ENCODE measurements at places on chromosomes 2 and 18. TPM values are rescaled to one million over a fixed set of nuclear protein-coding genes. Genes with fewer than 3 reads are reported as not detected.

Gene RTP5
- polyA plus RNA-seq = not detected

Gene TRABD2A
- 1.4 TPM for polyA plus RNA-seq

GRCh38 chr2:149490296-149490695 lies 97.3 kb downstream of the MMADHC start:
- no peak for DNase-seq

DNA sequence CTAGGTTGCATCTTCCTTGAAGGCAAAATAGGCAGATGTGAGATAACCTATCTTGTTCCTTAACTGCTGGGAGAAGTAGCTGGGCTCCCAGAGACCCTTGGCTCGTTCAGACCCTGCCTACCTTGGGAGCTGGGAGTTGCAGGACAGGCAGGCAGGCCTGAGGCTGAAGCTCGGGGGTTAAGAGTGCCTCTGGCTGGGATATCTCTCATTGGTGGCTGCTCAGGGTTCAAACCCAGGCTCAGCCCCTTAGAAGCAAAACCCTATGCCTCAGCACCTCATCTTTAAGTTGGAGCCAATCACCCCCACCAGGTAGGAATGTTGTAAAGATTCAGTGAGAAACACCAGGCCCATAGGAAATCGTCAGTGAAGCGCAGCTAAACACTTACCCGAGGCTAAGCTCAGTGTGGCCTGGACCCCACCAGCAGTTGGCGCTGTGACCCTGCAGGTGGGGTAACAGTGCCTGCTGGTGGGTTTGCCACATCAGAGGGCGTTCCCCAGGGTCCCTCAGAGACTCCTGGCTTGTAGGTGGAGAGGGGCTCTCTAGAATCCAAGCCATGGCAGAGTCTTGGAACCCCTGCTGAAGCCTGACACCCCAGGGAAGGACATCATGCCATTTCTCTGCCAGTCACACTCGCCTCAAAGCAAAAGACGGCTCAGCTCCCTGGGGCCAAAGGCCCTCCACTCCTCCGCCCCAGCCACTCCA lies 54.6 kb upstream of the GPR17 start:
- peak; percentile 80 for DNase-seq

Gene GPBAR1
- 0.46 TPM for polyA plus RNA-seq

GRCh38 chr18:35185771-35186170 lies 55.1 kb upstream of the ZNF397 start:
- no peak for DNase-seq

- DNase-seq = no peak
Measured at GRCh38 chr2:83561592-83561991, 897.5 kb downstream of the SUCLG1 start.

DNA sequence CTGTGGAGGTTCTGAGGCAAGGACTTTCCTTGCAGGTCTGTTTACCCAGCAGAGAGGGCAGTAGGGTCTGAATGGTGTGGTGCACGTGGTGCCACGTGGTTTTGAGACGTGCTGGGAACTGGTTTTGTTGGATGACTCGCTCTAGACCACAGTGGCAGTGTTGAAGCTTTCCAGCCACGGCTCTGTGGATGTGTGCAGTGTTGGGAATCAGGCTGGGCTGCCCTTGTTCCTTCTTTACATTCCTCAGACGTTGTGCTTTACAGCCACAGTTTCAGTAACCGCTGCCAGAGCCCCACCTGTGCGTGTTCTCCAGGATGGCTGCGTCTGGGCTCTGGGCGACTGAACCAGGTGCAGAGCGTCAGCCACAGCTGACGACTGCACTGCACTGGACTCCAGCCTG lies 8.2 kb downstream of the CTDP1 start:
- no peak for DNase-seq

Gene ABCG8
- not detected for polyA plus RNA-seq

- DNase-seq = peak; percentile 77
Measured at GRCh38 chr2:241815477-241816430, 6.8 kb downstream of the NEU4 start.

DNA sequence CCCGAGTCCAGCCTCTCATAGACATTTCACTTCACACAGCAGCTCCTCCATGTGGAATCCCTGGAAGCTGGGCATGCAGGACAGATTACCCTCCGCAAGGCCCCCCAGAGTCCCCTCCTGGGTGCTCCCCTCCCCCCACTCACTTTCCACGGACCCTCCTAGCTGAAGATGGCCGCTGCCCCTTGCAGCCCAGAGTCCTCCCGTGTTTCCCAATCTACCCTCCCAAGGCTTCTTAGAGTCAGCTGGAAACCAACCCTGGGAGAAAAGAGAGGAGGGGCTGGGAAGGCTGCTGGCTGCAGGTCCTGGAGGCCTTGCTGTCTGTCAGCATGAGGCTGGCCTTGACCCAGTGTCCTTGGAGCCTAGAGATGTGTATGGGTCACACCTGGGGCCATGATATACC lies 49.0 kb upstream of the HAAO start:
- no peak for DNase-seq

Gene COL4A3
- polyA plus RNA-seq = 2.8 TPM

Gene CPSF3
- 12.9 TPM for polyA plus RNA-seq

DNA sequence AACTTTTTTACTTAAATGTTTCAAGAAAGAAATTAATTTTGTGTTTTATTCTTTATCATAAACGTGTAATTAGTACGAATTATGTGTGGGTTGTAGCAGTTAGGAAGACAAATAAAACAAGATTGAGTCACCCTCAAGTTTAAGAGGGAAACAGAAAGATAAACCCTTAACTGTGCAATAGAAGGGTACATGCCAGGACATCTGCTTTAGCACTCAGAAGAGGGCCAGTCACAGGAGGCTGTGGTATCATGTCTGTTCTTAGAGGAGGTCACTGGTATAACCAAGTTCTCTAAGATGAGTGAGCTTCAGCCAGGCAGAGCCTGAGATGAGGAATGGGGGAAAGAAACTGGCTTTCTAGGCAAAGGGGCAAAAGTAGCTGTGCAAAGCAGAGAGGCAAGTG lies 42.4 kb upstream of the GRHL1 start:
- no peak for DNase-seq

GRCh38 chr2:132416723-132417395 lies at the start of gene GPR39:
TSS of gene GPR39 (plus strand) at chr2:132416805.
- DNase-seq = no peak

DNA sequence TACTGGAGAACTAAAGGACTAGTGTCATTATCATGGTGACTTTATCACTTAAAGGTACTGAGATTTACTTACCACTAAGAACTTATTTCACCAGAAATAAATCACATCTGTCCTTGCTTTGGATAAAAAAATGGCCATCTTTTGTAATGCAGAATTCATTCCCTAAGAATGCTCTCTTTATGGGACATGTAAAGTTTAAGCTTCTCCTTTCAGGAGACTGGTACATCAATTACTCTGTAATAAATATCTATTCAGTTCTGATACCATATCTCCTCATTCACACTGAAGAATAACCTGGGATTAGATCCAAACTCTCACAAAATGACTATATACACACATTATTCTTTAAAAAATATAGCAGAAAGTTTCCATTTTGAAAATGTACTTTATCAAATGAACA lies 24.4 kb downstream of the TMEM163 start:
- no peak for DNase-seq

DNA sequence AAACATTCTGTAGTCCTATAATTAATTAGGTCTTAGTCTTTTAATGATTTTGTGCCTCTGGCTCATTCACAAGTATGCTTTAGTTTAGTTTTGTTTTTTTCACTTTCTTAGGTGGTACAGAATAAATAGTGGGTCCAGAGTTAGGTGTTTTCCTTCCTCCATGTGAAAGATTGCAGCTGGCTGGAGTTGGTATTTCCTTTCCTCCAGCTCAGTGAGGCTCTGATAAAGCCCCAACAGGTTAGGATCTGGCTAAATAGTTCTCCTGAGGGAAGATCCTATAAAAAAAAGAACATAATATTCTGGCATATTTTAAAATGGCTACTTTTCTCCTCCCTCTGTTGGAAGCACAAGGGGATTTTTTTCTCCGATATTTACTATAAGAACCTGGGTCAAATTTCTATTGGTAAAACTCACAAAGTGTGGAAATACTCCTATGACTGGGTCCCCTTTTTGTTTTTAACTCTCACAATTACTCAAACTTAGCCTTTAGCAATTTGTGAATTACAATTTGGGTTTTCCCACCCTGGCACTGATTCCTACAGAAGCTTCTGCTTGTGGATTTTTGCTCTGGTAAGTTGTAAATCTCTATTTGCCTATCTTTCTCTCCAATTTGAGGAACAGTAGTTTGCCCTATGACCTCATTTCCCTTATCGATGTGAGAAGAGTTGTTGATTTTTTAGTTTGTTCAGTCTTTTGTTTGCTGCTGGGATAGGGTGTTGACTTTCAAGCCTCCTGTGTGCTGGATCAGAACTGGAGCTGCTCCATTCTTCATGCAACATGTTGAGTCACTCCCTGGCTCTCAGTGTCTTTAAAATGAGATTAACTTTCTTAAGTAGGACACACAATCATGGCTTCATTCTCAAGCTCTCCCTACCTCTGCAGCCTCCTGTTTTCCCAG lies 500.9 kb downstream of the RNF144A start:
- no peak for DNase-seq

Gene POTEI
- not detected for polyA plus RNA-seq

DNA sequence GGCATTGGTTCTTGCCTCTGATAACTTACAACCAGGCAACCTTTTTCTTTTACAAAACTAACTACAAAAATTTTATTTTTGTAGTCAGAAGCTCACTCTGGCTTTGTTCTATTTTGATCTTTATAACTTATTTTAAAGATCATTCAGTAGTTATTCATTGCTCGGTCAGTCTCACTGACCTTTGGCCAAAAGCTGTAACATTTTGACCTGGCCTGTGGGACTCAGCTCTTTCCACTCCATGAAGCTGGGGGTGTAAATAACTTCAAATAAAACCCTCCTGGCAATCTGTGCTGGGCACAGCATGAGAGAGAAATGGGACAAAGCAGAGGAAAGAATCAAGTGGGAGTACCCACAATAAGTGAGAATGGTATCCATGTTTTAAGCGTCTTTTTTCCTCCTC lies 380.7 kb downstream of the SETBP1 start:
- no peak for DNase-seq
